ENCODE measurements at places on chromosomes 16 and 17. TPM values are rescaled to one million over a fixed set of nuclear protein-coding genes. Genes with fewer than 3 reads are reported as not detected.

The ITGAL gene
- not detected for total RNA-seq

- no peak overlapping the region for H3K27ac ChIP-seq
- peak overlapping the region; percentile 46 for H3K4me3 ChIP-seq
- H3K4me1 ChIP-seq = peaks cover 16% of the 10 kb centered on the region
- H3K36me3 ChIP-seq = peaks cover 7% of the 10 kb centered on the region
- peaks cover 20% of the 10 kb centered on the region for H3K27me3 ChIP-seq
Observed at GRCh38 chr17:60139438-60140285, 10.1 kb upstream of the CA4 start.

DNA sequence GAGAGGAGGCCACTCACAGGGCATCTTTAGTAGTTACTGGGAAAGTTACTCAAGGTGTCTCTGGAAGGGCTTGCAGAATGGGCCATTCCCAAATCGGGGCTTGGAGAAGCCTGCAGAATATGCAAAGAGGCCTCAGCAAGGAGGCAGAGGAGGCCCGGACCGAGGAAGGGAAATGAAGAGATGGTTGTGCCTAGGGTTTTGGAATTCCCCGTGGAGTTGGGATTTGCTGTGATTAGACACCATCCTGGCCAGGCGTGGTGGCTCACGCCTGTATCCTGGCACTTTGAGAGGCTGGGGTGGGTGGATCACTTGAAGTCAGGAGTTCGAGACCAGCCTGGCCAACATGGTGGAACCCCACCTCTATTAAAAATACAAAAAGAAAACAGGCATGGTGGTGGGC is 193.0 kb downstream of the IRF8 start:
- DNase-seq = no peak
- H3K27me3 ChIP-seq = peaks cover 7% of the 10 kb centered on the region
- no peak overlapping the region for H3K4me3 ChIP-seq
- peaks cover 2% of the 10 kb centered on the region for H3K4me1 ChIP-seq

DNA sequence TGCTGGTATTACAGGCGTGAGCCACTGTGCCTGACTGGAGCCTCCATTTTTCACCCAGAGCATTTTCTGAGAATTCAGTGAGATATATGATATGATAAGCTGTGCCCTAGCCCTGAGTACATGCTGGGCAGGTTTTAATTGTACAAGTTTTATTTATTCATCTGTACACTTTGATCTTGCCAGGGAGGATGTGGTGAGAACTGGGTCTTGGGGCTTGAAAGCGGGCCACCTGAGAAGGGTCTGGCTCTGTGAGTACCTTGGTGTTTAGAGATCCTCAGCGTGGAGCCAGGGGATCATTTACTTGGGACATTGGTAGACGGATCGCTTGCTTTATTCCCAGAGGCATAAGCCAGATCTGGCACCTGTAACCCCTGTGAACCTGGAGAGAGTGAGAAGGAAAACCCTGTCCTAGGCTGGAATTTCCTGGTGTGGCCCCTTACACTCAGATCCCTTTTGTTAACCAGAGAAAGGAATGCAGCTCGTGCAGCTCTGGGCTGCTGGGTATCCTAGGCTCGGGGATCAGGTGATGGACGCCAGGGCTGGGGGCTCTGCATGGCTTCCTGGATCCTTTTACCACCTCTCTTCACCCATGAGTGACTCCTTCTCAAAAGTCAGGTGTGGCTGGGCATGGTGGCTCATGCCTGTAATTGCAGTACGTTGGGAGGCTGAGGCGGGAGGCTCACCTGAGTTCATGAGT is 91.9 kb downstream of the ABCC1 start:
- no peak overlapping the region for H3K27ac ChIP-seq
- H3K27me3 ChIP-seq = peaks cover 3% of the 10 kb centered on the region
- no peak overlapping the region for H3K4me3 ChIP-seq
- peaks cover 5% of the 10 kb centered on the region for H3K36me3 ChIP-seq
- no peak for DNase-seq
- peaks cover 4% of the 10 kb centered on the region for H3K4me1 ChIP-seq

- peak; percentile 81 for DNase-seq
- no peaks in the 10 kb centered on the region for H3K36me3 ChIP-seq
- H3K27ac ChIP-seq = no peak overlapping the region
- H3K4me3 ChIP-seq = no peak overlapping the region
- peaks cover 3% of the 10 kb centered on the region for H3K27me3 ChIP-seq
Observed at GRCh38 chr17:34892461-34893249, 68.6 kb downstream of the CCT6B start.

- DNase-seq = peak; percentile 45
- peak within 1 kb of the TSS; percentile 92 for H3K4me3 ChIP-seq
- no peaks in the 10 kb centered on the region for H3K36me3 ChIP-seq
- H3K27me3 ChIP-seq = peaks cover 8% of the 10 kb centered on the region
- peak within 1 kb of the TSS; percentile 89 for H3K27ac ChIP-seq
Observed at GRCh38 chr16:57999971-58000705, at the start of gene ZNF319. Gene ZNF319 (minus strand): TSS chr16:58000672. CDS start chr16:57998265, 2,407 bp downstream.

DNA sequence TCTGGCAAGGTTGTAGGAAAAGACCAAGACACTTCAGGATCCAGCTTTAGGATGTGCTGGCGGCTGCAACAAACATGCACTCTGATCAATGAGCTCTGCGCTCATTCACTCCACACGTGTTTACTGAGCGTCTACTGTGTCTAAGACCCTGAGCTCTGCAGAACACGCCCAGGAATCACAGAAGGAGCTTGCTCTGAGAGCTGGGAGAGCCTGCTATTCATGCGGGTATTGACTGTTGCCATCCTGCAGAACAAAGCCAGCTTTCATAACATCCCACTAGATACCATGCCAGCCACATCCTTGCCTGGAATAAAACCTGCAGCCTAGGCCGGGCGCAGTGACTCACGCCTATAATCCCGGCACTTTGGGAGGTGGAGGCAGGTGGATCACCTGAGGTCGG is 44.1 kb downstream of the NXN start:
- DNase-seq = no peak
- H3K27me3 ChIP-seq = no peaks in the 10 kb centered on the region
- H3K4me3 ChIP-seq = no peak overlapping the region
- peaks cover 32% of the 10 kb centered on the region for H3K4me1 ChIP-seq
- H3K36me3 ChIP-seq = no peaks in the 10 kb centered on the region
- H3K27ac ChIP-seq = no peak overlapping the region

GRCh38 chr16:71467810-71468209 is 5.8 kb upstream of the ZNF23 start:
- H3K4me1 ChIP-seq = no peaks in the 10 kb centered on the region
- peaks cover 2% of the 10 kb centered on the region for H3K27me3 ChIP-seq
- H3K27ac ChIP-seq = no peak overlapping the region
- no peaks in the 10 kb centered on the region for H3K36me3 ChIP-seq
- no peak for DNase-seq

The TMEM238L gene
- total RNA-seq = not detected

The FOXN1 gene
- not detected for total RNA-seq

DNA sequence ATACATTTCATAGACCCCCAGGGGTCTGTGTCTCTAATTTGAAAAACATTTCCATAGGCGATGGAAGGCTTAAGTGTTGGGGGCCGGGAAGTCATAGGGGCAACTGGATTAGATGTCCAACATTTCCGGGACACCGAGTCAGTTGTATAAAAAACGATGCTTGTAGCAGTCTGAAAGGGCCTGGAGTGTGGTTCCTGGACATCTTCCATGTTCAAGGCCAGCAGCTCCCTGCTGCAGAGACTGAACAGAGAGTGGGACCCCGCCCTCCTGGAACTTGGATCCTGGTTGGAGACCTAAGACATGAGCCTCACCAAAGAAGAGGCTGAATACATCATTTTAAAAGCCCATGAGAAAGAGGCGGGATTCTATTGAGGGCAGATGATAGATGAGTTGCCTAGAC is 82.0 kb upstream of the ZNF423 start:
- DNase-seq = no peak
- peaks cover 4% of the 10 kb centered on the region for H3K27me3 ChIP-seq

DNA sequence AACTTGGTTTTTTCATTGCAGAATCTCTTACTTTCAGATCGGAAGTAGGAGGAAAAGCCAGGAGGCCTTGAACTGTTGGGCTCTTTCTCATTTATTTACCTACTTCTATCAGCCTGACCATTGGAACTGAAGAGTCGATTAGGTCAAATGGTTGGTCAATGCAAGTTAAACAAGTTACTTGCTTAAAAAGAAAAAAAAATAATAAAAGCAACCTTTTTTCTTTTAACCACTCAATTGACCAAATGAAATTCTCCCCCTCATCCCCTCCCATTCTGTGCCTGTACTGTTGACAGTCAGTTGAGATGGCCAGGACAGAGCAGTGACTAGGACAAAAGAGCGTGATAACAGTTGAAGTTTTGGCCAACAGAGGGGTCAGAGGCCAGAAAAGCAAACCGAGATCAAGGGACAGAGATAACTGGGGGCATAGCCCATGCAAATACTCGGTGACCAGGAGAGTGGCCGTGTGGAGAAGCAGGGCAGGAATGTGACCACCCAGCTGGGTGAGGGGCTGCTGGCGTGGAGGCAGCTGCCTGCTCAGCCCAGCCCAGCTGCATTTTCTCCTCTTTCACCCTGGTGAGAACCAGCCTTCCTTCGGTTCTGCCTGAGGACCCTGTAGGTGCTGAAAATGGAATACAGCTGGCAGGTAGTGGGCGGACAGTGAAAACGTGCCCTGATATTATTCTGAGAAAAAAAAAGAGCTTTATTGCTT is 72.2 kb downstream of the HS3ST3B1 start:
- peaks cover 1% of the 10 kb centered on the region for H3K27me3 ChIP-seq
- H3K27ac ChIP-seq = no peak overlapping the region
- H3K4me3 ChIP-seq = no peak overlapping the region
- DNase-seq = no peak
- H3K36me3 ChIP-seq = no peaks in the 10 kb centered on the region
- H3K4me1 ChIP-seq = peaks cover 21% of the 10 kb centered on the region

The CDYL2 gene
- total RNA-seq = 30.5 TPM

- H3K4me3 ChIP-seq = no peak overlapping the region
- H3K27ac ChIP-seq = peak overlapping the region; percentile 67
- no peak for DNase-seq
Observed at GRCh38 chr17:49739641-49740271, 24.2 kb downstream of the FAM117A start.

DNA sequence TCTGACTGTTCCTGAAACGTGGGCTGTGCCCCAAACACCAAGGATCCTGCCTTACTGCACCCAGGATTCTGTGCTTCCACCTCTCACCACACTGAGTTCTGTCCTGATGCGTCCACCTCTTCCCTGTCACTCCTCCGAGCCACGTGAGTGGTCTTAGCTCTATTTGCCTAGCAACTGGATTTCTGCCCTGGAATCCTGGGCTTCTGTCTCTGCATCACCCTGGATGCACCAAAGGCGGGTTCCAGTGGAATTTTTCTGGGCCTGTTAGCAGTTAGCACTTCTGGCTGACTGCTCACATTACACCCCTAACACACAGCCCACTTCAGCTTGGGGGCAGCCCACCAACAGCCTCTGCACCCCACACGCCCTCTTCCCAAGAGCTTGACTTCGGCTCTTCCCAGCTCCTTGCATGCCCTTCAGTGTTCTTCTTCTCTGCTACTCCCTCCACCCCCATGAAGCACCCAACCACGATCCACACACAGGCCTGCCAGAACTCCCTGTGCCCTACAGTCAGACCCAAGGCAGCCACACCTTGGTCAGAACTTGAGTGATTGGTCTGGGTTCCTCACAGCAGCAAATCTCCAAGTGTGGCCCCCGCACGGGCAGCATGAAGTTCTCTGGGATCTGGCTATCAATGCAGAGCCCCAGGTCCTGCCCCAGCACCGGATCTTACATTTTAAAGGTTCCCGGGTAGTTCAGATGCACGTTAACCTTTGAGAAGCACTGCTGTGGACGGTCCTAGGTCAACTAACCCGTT is 129.8 kb upstream of the RCVRN start:
- no peak overlapping the region for H3K4me3 ChIP-seq
- no peaks in the 10 kb centered on the region for H3K36me3 ChIP-seq
- H3K27ac ChIP-seq = no peak overlapping the region
- peaks cover 3% of the 10 kb centered on the region for H3K27me3 ChIP-seq
- H3K4me1 ChIP-seq = peaks cover 1% of the 10 kb centered on the region

- H3K4me1 ChIP-seq = peaks cover 20% of the 10 kb centered on the region
- H3K27me3 ChIP-seq = peaks cover 9% of the 10 kb centered on the region
- no peak for DNase-seq
- peak overlapping the region; percentile 97 for H3K27ac ChIP-seq
- peaks cover 5% of the 10 kb centered on the region for H3K36me3 ChIP-seq
- H3K4me3 ChIP-seq = peak overlapping the region; percentile 98
Observed at GRCh38 chr17:41687828-41688640, 651 bp upstream of the EIF1 start.

DNA sequence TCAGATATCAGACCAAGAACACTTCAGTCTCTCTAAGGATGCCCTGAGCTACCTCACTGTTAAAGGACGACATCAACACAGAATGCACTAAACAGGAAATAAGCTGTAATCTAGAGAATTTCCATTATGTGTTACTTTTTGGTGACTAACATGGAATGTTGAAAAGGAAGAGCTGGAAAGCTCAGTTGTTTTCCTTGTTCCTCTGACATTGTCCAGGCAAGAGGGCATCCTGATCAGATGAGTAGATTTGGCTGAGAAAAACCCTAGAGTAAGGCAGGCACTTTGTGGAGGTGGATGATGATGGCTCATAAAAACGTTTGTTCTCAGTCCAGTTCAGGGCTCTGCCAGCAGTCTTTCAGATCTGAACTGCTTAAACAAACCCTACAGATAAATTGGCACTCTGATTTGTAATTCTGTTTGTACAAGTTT is 34.0 kb downstream of the DGKE start:
- H3K4me3 ChIP-seq = no peak overlapping the region
- no peak for DNase-seq
- H3K36me3 ChIP-seq = no peaks in the 10 kb centered on the region

DNA sequence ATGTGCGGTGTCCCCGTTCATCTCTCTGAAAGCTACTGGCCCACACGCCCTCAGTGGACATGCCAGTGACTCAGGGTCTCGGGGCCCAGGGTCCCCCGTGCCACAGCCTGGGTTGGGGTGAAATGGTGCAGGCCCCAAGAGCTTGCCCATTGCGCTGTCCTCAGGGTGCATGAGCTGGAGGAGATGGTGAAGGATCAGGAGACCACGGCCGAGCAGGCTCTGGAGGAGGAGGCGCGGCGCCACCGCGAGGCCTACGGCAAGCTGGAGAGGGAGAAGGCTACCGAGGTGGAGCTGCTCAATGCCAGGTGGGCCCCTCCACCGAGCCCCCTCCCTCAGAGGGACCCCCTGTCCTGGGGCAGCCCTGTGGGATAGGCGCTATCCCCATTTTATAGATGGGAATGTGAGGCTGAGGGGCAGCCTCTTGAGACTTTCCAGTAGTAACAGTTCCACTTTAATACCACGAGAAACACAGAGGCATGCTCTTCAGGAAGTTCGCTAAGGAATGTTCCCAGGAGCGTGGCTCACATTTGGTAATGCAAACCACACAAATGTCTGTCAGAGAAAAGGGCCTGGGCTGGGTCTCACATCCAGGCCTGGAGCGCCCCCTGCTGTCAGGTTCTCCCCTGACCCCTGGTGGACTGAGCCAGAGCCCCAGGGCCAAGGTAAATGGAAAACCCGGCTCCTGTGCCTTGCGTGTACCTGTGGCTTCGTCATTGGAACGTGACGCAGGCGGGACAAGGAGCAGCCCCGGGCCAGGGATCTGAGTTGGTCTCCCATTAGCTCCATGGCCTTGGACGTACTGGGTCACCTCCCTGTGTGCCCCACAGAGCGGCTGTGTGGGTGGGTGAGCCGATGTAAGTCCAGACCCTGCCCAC is 133.7 kb downstream of the RAB11FIP4 start:
- no peak overlapping the region for H3K4me3 ChIP-seq
- peak; percentile 95 for DNase-seq
- no peaks in the 10 kb centered on the region for H3K36me3 ChIP-seq

GRCh38 chr17:77499699-77500435 is 359.1 kb downstream of the SEC14L1 start:
- H3K4me3 ChIP-seq = no peak overlapping the region
- DNase-seq = peak; percentile 10
- peaks cover 5% of the 10 kb centered on the region for H3K27me3 ChIP-seq
- no peak overlapping the region for H3K27ac ChIP-seq
- H3K4me1 ChIP-seq = peaks cover 4% of the 10 kb centered on the region
- peaks cover 4% of the 10 kb centered on the region for H3K36me3 ChIP-seq

The COL1A1 gene
- total RNA-seq = 10.1 TPM

The RHBDL1 gene
- 8.2 TPM for total RNA-seq

The KRTAP4-4 gene
- total RNA-seq = not detected

All from glutamatergic neuron (in vitro differentiated cells).